Endothelial cell (in vitro differentiated cells): ENCODE measurements at places on chromosomes 5 and 9. TPM values are rescaled to one million over a fixed set of nuclear protein-coding genes. Genes with fewer than 3 reads are reported as not detected.
A peak's percentile ranks its signal among the peaks of the same experiment; 100 is the strongest.

GRCh38 chr5:77867914-77868313 is 91.8 kb upstream of the TBCA start:
- DNase-seq, result no peak

SLC6A7 gene
- not detected for total RNA-seq

GRCh38 chr9:129052592-129052991 is 16.2 kb downstream of the MIGA2 start:
- DNase-seq, result no peak

PDLIM4 gene
- 8.5 TPM for total RNA-seq

DNA sequence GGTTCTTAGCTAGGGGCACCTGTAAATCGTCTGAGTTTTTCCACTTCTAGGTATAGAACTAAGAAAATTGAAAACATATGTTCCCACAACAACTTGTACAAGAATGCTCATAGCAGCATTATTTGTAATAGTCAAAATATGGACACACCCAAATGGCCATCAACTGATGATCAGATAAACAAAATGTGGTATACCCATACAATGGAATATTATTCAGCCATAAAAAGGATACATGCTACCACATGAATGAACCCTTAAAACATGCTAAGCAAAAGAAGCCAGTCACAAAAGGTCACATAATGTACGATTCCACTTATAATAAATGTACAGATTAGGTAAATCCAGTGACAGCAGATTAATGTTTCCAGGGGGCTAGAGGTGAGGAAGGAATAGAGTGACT is 46.0 kb upstream of the IL13 start:
- no peak for DNase-seq

DNA sequence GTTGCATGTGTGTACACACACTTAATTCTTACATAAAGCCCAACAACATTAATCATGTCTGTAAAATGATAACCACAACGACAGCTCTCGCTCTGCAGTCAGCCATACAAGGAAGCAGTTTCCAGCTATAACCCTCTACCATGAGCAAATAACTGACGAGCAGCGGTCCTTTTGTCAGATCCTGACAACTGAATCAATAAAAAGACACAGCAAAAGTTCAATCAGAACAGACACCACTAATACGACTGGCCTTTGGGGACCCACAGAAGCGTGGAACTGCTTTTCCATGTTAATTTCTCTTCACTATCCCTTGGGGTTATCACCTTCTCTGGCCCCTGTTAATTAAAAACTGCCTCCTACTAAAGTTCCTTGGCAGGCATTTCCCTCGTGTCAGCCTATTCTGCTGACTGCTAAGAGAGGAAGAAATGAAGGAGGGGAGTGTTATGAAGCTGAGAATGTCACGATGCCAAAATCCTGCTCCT is 722.8 kb upstream of the GRAMD2B start:
- no peak for DNase-seq

DNA sequence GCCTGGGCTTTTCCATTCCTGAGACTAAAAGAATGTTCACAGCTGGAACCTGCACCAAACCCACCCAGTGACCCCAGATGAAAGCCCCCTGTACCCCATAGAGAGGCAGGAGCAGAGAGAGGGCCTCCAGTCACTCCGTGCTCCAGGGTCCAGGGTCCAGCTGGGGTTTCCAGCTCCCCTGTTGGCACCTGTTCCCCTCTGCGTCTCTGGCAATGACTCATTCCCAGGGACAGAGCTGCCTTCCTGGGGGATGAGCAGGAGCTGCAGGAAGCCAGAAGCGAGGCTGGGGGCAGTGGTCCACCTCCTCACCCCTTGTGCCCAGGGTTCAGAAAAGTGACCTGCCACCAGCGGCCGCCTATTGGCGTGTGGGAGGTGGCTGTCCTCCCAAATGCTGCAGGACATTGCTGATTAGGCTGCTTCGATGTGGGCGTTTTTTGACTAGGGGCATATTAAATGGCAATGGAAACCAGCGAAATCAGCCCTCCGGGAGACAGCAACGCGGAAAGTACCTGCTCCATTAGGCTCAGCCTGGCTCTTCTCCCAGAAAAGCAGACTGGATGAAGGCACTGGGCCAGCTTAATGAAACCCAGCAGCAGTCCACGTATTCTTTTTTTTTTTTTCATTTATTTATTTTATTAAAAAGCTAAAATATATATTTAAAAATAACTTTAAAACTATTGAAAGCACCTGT is 97.4 kb downstream of the DAP start:
- no peak for DNase-seq

DNA sequence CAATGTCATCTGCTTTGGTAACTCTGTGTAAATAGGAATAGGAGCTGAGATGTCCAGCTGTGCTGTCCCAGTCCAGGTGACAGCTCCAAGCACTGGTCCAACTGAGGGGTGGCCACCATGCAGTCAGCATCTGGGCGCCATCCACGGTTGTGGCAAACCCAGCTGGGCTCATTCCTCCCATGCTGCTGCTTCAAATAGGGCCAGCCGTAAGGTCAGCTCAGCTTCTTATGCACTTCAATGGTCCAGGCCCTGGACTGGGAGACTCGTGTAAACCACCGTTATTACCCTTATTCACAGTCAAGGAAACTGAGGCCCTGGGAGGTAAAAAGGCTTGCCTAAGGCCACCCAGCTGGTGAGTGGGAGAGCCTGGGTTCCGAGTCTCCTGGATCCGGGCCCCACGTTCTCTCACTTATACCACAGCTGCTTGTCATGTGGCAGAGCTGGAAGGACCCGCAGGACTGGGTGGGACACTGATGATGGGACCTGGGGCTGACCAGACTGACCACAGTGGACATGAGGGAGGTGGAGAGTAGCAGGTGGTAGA is 38.7 kb upstream of the ANGPTL2 start:
- no peak for DNase-seq

GRCh38 chr5:33894566-33894965 is 2.8 kb upstream of the ADAMTS12 start:
- no peak for DNase-seq

DNA sequence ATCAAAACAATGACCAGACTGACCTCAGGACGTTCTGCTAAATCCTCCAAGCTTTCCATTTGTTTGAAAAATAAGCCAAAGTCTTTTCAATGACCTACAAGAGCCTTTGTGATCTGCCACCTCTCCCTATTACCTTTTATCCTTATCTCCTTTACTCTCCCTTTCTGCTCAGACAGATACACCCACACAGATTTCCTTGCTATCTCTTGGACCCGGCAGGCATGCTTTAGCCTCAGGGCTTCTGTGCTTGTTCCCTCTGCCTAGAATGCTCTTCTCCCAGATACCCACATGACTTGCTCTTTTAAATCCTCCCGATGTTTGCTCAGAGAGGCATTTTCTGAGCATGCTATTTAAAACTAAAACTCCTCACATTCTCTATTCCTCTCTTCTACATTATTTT is 8.9 kb upstream of the ELOVL7 start:
- DNase-seq, result no peak

- DNase-seq, result peak; percentile 45
These were observed 1240.7 kb upstream of the WWC1 start for GRCh38 chr5:167050568-167051401.

DNA sequence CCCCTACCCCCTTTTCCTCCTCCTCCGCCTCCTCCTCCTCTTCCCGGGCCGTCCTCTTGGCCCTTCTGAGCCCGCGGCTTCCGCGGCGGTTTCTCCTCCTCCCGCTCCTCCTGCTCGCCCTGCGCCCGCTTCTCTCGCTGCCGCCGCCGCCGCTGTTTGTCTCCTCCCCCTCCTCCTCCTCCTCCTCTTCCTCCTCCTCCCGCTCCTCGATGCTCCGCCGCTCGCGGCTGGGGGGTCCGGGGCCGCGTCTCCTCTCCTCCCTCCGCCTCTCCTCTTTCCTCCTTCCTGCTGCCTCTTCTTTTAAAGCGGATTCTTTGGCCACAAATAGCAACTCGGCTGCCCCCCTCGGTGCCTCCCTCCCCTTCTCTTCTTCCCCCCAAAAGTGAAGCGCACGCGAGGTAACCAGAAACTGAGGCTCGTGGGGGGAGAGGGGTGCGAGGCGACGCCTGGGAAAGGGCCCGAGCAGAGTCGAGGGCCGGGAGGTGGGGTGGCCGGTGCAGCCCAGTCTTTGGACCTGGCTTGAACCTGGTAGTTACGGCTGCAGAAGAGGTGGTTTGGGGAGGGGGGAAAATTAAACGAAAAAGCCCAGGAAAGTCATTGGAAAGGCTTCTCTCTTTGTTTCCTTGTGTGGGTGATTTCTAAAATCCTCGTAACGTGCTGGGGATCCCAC is 1058.5 kb upstream of the DMAC1 start:
- DNase-seq, result peak; percentile 52

REEP2 gene
- total RNA-seq, result 72.8 TPM

DNA sequence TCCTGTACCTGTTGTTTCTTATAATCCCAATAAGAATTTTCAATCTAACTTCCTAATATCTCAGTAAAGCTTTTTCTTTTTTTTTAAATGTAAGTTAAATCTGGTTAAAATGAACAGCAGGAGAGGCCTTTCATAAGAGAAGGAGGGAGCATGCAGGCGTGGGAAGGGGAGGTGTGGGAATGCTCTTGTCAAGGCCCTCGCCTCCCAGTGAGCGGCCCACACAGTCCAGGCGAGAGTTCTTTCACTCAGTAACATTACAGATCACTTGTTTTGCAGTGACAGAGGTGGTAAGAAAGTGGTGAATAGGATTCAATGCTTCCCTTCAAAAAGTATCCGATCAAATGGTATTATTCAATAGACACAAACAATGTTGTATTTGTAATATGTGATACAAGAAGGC is 125.0 kb downstream of the EPB41L4A start:
- no peak for DNase-seq

DNA sequence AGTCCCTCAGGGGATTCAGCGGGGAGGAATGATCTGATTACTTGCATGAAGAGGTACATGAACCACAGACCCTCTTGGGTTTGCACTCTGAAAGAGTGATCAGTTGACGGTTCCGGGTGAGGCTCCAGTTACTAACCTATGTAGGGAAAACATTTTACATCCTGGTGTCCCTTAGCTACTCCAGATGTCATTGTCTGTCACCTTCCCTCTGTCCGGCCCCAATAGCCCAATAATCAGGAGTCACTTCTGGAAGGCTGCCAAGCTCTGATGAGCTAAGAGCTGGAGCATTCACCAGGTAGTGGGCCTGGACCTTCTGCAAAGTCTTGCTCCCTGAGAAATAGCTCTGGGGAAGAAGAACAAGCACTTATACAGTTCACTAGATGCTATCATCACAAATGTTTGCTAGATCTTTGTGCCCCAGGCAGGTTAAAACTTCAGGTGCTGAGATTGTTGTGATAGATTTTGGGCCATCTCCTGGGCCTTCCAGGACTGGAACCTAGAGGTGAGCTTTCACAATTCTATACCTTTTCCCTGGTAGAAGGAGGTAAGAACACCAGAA is 64.5 kb downstream of the ENTREP1 start:
- no peak for DNase-seq

ECPAS gene
- total RNA-seq, result 111 TPM

- no peak for DNase-seq
These were observed 528.8 kb downstream of the CSNK1G3 start for GRCh38 chr5:124040799-124041198.

- no peak for DNase-seq
These were observed 176.6 kb downstream of the ZNF462 start for GRCh38 chr9:107039542-107039941.

- no peak for DNase-seq
These were observed 40.0 kb downstream of the TMEM252 start for GRCh38 chr9:68500457-68501381.

DNA sequence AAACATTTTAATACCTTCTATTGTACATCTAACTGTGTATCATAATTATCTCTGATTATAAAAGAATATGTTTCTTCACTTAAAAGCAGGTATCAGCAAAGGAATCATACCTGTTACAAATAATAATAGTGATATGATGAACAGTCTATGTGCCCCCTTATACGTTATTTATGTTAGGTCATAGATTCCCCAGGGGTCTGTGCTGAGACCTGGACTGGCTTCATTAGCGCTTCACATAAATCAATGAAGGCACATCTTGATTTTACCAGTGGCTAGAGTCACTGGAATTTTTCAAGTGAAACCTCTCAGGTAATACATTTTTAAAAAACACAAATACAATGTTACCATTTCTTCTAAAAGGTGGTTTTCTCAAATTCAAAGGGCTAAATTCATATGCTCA is 275.2 kb downstream of the BNC2 start:
- DNase-seq, result no peak

GRCh38 chr5:59328709-59329296 is 564.7 kb downstream of the PDE4D start:
- DNase-seq, result no peak

- no peak for DNase-seq
These were observed 6.6 kb downstream of the C9orf153 start for GRCh38 chr9:86252870-86253269.

- no peak for DNase-seq
These were observed 93.4 kb downstream of the NRG2 start for GRCh38 chr5:139949710-139950109.

TMEM215 gene
- total RNA-seq, result 0.18 TPM

DNA sequence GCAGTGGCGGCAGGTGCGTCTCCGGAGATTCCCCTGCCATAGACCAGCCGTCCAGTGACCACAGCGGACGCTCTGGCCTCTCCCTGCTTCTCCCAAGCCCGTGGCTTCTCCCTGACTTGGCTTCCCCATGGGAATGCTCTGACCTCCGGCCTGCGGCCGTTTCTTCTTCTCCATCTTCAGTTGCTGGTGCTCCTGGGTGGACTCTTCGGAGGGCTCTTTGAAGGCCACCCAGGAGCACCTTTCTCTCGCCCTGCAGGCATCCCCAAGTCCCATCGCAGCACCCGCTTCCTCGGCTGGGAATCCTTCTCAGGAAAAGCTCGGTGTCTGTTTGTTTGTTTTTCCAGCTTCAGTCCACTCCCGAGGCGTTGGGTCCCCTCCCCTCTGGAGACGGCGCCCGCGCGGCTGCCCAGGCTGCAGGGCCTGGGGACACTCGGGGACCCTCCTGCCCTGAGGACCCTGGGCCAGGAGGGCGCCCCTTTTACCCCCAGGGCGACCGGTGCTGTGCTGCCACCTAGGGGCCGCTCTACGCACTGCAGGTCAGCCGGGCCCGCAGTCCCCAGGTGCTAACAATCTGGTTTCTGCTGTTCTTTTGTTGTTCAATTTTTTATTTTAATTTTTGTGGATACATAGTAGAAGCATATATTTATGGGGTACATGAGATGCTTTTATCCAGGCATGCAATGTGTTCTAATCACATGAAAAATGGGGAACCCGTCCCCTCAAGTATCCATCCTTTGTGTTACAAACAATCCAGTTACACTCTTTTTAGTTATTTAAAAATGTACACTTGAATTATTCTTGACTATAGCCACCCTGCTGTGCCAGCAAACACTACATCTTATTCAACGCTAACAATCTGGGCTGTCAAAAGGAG is 197.9 kb upstream of the ADAMTS16 start:
- DNase-seq, result peak; percentile 57

GRCh38 chr5:168592014-168592368 is 12.8 kb upstream of the PANK3 start:
- no peak for DNase-seq

CCT5 gene
- total RNA-seq, result 244 TPM

KCNV2 gene
- total RNA-seq, result not detected

DNA sequence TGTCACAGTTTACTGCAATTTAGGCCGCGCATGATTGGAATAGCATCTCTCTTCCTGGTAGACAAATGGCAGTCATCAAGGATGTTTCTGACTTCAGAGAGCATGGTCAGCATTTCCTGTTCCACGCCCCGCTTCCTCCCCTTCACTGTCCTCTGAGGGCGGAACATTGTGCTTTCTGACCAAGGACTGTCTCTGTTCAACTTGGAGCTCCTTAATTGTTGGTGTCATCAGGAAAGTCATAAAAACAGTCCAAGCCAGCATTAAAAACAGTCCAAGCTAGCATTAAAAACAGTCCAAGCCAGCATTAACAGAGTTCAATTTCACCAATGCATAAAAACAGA is 301.3 kb upstream of the IRX4 start:
- no peak for DNase-seq

SMIM33 gene
- total RNA-seq, result not detected

LCN15 gene
- 0.49 TPM for total RNA-seq

GRCh38 chr5:88602584-88602983 is 280.4 kb downstream of the MEF2C start:
- DNase-seq, result no peak

MEIKIN gene
- not detected for total RNA-seq
